Dermis lymphatic vessel endothelial cell (primary cell): ENCODE measurements at places on chromosomes 4 and X. TPM values are rescaled to one million over a fixed set of nuclear protein-coding genes. Genes with fewer than 3 reads are reported as not detected.

Gene EXOC1L
- total RNA-seq = not detected in 2 replicates

Gene EFHC2
- not detected in 2 replicates for total RNA-seq

Gene HTR2C
- total RNA-seq = not detected in 2 replicates

Gene TEX13D
- total RNA-seq = not detected in 2 replicates

Gene SRPX
- total RNA-seq = 64.8 and 84.5 TPM in 2 replicates

Gene RBMXL3
- total RNA-seq = not detected in 2 replicates

Gene RAB40AL
- total RNA-seq = 0.22 and 0.26 TPM in 2 replicates

Gene FHDC1
- total RNA-seq = 0.33 and 0.43 TPM in 2 replicates

Gene SMIM9
- total RNA-seq = not detected in 2 replicates

Gene PARM1
- under 0.01 and 0.11 TPM in 2 replicates for total RNA-seq

Gene XK
- under 0.01 TPM in 2 replicates for total RNA-seq

Gene GABRB1
- not detected in 2 replicates for total RNA-seq

Gene NAA11
- not detected in 2 replicates for total RNA-seq

Gene ENPEP
- 0.17 and 0.33 TPM in 2 replicates for total RNA-seq

Gene CRMP1
- 1.2 and 2.4 TPM in 2 replicates for total RNA-seq

Gene MGARP
- total RNA-seq = 0.11 TPM in 1 of 2 replicates, not detected in the other

Gene GPR82
- not detected in 2 replicates for total RNA-seq

Gene TRAPPC11
- 27.5 and 39.0 TPM in 2 replicates for total RNA-seq

Gene RPL34
- total RNA-seq = 874 and 1,049 TPM in 2 replicates

Gene MXRA5
- total RNA-seq = under 0.01 TPM in 1 of 2 replicates, not detected in the other

Gene ELF4
- total RNA-seq = 10.1 and 10.7 TPM in 2 replicates

Gene BANK1
- total RNA-seq = 0.09 TPM in 1 of 2 replicates, not detected in the other

Gene FATE1
- not detected in 2 replicates for total RNA-seq

Gene MAGEB17
- total RNA-seq = not detected in 2 replicates

Gene OPN1LW
- total RNA-seq = 0.43 TPM in 1 of 2 replicates, not detected in the other
